NCI-H748 treated with DMSO at 0.1 percent for 48 hours (cell line): ENCODE measurements at places on chromosomes 6 and 20.

GRCh38 chr6:168370310-168370991, 50.9 kb upstream of the DACT2 start:
- DNase-seq = peak; percentile 41

GRCh38 chr6:93213028-93213427, 206.3 kb downstream of the EPHA7 start:
- no peak for DNase-seq

DNA sequence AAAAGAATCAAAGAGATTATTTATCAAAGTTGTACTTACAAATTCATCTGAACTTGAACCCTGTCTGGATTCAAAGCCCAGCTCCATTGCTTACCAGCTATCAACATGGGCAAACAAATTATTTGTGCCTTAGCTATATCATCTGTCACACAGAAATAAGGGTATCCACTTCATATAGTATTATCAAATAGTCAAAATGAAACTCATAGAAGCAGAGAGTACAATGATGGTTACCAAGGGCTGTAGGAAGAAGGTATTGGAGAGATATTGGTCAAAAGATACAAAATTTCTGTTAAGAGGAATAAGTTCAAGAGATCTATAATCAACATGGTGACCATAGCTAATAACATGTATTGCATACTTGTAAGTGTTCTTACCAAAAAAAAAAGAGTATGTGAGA, 87.8 kb upstream of the CCDC28A start:
- no peak for DNase-seq

DNA sequence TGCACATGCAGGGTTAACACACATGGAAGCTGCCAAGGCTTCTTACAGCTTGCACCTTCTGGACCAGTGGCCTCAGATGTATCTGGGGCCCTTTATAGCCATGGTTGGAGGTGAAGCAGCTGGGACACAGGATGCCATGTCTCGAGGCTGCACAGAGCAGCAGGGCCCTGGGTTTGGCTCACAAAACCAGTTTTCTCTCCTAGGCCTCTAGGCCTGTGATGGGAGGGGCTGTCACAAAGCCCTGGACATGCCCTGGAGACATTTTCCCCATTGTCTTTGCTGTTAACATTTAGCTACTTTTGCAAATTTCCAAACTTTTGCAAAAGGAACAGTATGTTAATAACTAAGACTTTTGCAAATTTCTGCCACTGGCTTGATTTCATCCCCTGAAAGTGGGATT, 18.2 kb upstream of the GSTA1 start:
- no peak for DNase-seq

DNA sequence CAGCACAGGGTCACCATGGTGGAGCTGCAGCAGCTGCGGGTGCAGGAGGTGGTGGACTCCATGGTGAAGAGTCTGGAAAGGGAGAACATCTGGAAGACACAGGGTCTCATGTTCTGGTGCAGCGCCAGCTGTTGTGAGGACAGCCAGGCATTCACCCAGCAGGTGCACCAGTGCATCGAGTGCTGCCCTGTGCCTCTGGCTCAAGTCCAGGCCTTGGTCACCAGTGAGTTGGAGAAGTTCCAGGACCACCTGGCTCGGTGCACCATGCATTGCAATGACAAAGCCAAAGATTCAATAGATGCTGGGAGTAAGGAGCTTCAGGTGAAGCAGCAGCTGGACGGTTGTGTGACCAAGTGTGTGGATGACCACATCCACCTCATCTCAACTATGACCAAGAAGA, 22.9 kb upstream of the RIPK1 start:
- no peak for DNase-seq

- DNase-seq = no peak
These were observed 5.6 kb downstream of the CST3 start for GRCh38 chr20:23631981-23632710.

GRCh38 chr6:22926790-22927354, 357.5 kb downstream of the HDGFL1 start:
- no peak for DNase-seq

- DNase-seq = no peak
These were observed 123.4 kb upstream of the SUPT3H start for GRCh38 chr6:45500924-45501816.

- DNase-seq = peak; percentile 58
These were observed 77.5 kb downstream of the C6orf118 start for GRCh38 chr6:165231581-165232561.

DNA sequence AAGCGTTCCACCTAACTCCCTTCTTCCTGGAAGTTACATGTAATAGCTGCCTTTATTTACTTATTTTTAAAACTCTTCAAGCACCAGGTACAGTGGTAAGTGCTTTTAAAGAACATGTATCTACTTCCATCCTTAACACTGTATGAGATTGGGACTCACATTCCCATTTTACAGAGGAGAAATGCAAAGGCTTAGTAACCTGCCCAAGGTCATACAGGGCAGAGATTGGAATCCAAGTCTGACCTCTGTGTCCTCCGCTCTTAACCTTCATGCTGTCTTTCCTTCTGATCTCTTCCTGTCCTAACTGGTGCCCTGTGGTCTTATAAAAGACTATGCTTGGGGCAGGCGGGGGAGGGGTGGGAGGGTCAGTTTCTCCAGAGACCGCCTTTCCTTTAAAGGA, 1.6 kb downstream of the B4GALT5 start:
- DNase-seq = no peak

DNA sequence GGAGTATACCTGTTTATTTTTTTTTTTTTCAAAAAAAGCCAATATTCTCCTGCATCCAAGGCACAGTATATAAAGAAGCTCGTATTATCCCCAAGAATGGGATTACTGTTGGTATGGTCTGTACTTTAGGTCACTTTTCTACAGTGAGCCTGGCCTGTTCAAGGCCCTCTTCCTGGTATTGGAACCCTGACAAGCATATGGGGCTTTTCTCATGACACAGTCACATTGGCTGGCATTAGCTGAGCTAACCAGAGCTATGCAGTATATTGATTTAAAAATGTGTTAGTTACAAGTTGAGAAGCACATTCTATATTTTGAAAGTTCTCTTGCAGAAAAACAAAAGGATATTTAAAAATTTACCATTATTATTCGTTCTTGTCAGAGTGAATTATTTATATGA, 48.0 kb downstream of the MCHR2 start:
- DNase-seq = no peak

GRCh38 chr6:118770112-118770788, 118.9 kb upstream of the CEP85L start:
- peak; percentile 90 for DNase-seq
